Left renal cortex interstitium (tissue), 4 donors: ENCODE measurements at places on chromosomes 7 and 10. TPM values are rescaled to one million over a fixed set of nuclear protein-coding genes. Genes with fewer than 3 reads are reported as not detected.

DNA sequence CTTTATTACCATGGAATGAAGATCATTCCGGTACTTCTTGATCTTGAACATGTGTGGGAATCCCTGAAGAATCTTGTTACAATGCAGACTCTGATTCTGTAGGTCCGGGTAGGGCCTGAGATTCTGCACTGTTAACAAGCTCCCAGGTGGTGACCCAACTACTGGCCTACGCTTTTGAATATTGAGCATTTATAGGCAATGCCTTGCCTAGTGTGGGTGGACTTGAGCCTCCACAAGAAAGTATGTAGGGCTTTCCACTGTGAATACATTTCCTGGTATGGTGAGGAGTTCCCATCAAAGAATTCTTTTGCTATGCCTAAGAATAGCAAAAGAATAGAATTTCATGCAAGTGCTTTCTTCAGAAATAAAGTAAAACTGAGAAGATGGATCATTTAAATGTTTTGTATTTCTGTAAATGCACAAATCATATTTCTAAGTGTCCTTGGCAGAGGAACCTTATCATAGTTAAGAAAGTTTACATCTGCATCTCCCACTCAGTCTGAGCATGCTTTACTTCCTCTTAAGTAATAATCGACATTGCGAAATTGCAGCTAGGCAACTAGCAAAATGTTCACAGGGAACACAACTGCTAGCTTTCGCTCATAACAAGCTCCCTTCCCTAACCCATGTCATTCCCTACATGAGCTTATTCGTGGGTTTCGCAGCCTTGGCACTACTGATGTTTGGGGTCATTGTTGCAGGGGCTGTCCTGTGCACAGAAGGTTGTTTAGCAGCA lies 71.4 kb downstream of the AHR start:
- no peak for DNase-seq

GRCh38 chr7:86978808-86979506 lies 80.5 kb downstream of the ELAPOR2 start:
- no peak for DNase-seq

DNA sequence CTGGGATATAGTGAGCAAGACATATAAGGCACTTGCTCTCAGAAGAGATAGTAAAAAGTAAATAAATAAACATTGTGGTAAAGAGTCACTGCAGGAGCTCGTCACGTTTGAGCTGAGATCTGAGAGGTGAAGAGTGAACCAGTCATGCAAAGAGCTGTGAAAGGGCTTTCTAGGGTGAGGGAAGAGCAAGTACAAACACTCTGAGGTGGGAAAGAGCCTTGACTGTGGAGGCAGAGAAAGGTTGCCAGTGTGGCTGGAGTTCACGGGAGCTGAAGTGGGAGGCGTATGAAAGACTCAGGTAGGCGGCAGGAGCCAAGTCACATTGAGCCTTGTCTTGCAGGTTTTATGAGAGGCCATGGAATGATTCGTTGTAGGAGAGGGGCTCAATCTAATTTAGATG lies 141.0 kb downstream of the C1GALT1 start:
- DNase-seq: no peak

GRCh38 chr10:49172061-49172776 lies 16.0 kb downstream of the TMEM273 start:
- DNase-seq: no peak

DNA sequence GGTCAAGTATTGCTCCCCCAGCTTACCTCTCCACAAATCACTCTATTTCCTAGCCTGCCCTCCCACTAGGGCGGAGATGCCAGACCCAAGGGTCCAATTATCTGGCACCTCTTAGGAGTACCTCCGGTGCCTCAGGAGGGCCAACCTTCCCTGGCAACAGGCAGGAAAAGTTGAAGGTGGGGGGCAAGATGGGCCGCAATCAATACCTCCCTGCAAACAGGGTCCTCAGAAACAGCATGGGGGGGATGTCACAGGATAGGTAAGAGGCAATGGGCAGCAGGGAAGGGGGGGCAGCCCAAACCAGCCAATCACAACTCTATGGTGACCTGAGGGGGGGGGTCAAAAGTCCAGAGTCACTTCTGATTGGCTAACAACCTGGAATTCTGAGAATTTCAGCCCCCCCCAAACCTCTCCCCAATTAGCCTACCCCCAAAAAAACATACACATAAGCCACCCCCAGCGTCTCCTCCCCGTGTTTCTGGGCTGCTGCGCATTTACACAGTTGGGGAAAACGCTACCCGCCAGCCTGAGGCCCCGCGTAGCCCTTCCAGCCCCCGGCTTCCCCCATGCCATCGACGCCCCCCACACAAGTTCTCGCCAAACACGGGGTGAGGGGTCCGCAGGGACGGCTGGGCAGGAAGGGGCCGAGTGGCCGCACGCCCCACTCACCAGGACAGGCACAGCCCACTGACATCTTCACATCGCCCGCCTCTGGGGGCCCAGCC lies 589 bp downstream of the LDB1 start:
- DNase-seq: no peak

DNA sequence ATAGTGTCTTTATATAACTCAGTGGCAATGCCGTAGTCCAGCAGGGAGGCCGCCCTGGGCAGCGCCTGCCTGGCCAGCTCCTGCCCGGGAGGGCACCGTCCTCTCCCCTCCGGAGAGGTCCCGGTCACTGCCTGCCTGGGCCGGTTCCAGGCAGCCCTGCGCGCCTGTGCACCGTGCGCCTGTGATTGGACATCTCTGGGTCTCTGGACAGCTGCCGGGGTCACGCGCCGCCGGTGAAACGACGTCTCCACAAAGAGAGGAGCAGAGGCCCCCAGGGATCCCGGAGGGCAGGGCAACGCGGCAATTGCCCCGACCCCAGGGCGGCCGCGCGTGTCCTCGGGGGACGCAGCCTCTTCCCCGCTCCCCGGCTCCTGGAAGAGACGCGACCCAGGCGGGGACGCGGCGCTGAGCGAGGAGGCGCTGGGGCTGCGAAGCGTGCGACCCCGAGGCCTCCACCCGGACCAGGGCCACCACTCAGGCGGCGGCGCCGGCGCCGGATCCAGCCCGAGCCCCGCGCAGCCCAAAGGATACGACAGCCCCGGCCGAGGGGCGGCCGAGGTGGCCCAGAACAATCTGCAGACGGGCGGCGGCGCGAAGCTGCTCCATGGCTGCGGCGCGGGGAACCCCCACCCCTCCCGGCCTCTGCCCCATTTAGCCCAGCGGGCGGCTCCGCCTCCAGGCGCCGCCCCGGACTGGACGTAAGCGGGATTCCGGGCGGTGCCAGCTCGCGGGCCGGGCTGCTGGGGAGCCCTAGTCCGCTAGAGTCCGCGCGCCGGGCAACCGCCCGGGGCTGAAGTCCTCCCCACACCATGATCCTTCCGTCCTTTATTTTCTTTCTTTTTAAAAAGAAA lies at the start of gene PHYH:
TSS of gene PHYH (minus strand) at position 628 of the 851 bp plus-strand sequence. CDS start at position 606, 22 bp downstream.
- peak; percentile 43 for DNase-seq

- no peak for DNase-seq
Measured at GRCh38 chr7:100629117-100629716, 12.1 kb downstream of the TFR2 start.

DNA sequence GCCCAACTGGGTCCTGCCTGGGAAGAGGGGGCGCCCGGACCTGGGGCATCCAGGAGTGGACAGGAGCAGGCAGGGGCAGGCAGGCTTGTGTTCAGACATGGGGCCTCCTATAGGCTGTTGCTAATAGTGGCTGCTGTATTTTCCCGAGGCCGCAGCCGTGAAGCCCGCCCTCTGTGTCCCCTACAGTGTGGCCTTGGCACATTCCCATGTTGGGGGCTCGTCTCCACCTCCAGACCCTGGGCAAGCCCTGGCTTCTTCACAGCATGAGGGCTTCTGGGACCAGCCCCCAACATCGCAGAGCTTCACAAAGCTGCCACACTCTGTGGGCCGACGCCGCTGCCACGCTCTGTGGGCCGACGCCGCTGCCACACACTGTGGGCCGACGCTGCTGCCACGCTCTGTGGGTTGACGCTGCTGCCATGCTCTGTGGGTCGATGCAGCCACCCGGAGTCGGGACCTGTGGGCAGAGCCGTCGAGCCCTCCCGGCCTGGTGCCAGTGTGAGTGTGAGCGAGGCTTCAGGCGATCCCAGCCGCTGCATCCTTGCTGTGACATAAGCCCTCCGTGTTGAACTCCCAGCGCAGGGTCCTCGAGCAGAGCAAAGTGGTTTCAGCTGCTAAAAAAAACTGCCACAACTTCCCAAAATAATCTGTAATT lies 109.0 kb downstream of the INPP5A start:
- no peak for DNase-seq

GRCh38 chr7:15305002-15305600 lies 256.7 kb downstream of the AGMO start:
- DNase-seq: no peak

- no peak for DNase-seq
Measured at GRCh38 chr7:38300175-38300574, 26.7 kb upstream of the TARP start.

DNA sequence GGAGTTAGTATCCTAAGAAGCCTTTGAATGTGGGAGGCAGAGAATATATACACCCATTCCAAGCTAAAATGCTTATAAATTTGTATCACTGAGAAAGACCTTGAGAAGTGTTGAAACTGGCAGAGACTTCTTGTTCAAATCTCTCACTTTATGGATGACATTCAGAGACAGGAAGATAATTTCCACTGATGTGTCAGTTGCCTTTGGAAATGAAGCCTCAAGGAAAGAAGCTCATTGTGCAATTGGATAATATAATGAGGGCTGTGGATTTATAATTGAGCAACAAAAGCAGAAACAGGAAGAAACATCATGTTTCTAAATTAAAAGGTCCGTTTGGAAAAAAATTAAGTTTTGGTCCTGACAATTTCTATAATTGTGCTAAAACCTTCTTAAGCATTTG lies 789.9 kb upstream of the IGFBP3 start:
- no peak for DNase-seq

DNA sequence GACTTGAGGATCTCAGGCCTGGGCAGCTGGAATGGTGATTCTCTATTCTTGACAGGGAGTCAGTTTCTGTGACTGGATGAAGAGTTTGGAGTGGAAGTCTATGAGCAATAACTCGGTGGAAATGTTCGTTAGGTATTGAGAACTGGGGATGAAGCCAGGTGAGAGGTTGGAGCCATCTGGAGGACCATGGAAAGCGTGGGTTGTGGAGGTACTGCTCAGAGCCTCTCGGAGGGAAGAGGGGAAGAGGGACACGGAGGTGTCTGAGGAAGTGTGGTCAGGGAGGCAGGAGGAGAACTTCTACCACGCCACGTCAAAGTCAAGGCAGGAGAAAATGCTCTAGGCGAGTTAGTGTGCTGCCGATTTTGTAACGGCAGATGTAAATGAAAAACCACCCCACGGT lies 430.7 kb downstream of the DPP6 start:
- no peak for DNase-seq

- peak; percentile 84 for DNase-seq
Measured at GRCh38 chr7:23470330-23471105, at the start of gene IGF2BP3. IGF2BP3 (minus strand) TSS chr7:23470491; CDS start chr7:23470110, 381 bp downstream.

The CXCL12 gene
- polyA plus RNA-seq: 444 TPM

The AKR1E2 gene
- 8.9 TPM for polyA plus RNA-seq

The CELF2 gene
- 11.3 TPM for polyA plus RNA-seq

The FAM25C gene
- polyA plus RNA-seq: not detected

The ATOH7 gene
- polyA plus RNA-seq: 1.8 TPM

The SLC18A2 gene
- polyA plus RNA-seq: 1.2 TPM

The AZGP1 gene
- 66.0 TPM for polyA plus RNA-seq

The ZNF467 gene
- polyA plus RNA-seq: 39.2 TPM
